Common myeloid progenitor, CD34-positive (primary cell): ENCODE measurements at places on chromosomes 3 and 15.

- H3K4me1 ChIP-seq: no peaks in the 10 kb centered on the region
- no peak overlapping the region for H3K4me3 ChIP-seq
- no peak for DNase-seq
Measured at GRCh38 chr15:100653608-100654007, 51.2 kb downstream of the ASB7 start.

DNA sequence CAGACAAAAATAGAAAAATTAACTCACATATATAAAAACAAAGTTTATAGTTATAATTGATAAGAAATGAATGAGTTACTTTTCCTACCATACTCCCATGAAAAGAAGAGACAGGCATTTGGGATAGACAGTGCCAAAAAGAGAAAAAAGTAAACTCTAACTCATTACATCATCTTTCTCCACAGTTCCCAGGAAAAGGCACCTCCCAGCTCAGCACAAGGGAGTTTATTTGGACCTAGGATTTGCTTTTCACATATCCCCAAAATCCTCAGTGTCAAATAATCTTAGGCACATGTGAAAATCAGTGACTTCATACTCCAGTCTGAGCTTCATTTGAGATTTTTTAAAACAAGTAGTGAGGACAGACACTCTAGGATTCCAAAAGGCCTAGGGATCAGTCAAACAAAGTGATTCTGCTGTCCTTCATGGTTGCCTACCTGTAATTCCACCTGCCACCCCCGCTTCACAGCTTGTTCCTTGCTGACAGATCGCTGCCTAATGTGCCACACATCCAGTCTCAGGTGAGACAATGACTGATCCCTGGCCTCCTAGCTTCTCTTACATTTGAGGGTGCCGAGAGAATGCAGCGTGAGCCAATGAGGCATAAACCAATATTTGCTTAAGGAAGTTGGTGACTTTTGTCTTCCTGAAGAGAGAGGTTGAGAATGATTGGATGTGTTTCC lies 573.7 kb downstream of the TBL1XR1 start:
- no peak overlapping the region for H3K27ac ChIP-seq
- no peaks in the 10 kb centered on the region for H3K4me1 ChIP-seq
- no peaks in the 10 kb centered on the region for H3K36me3 ChIP-seq
- no peaks in the 10 kb centered on the region for H3K27me3 ChIP-seq
- no peak overlapping the region for H3K4me3 ChIP-seq

- no peak overlapping the region for H3K4me3 ChIP-seq
- no peaks in the 10 kb centered on the region for H3K36me3 ChIP-seq
- peak; percentile 5 for DNase-seq
- no peaks in the 10 kb centered on the region for H3K4me1 ChIP-seq
- H3K27ac ChIP-seq: no peak overlapping the region
Measured at GRCh38 chr3:156978481-156978961, 152.4 kb downstream of the LEKR1 start.

GRCh38 chr15:61201322-61201721 lies 27.8 kb downstream of the RORA start:
- no peaks in the 10 kb centered on the region for H3K36me3 ChIP-seq
- H3K27ac ChIP-seq: no peak overlapping the region
- H3K4me1 ChIP-seq: no peaks in the 10 kb centered on the region
- no peak overlapping the region for H3K4me3 ChIP-seq
- H3K27me3 ChIP-seq: no peaks in the 10 kb centered on the region
- no peak for DNase-seq

DNA sequence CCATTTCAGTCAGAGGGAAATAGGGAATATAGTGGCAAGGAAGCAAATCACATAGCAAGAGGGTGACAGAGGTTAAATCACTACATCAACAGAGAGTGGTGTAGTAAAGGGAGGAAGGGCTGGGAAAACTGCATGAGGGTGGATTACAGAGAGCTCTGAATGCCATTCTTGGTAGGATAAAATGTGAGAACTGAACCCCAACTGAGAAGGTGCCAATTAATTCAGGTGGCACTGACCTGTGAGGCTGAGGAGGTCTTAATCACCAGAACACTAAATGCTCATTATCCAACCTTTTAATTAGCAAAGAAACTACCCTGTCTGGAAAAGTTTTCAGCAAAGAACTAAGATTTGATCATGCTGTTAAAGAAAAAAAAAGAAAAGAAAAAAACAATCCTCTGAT lies 202.7 kb downstream of the LRRN1 start:
- no peaks in the 10 kb centered on the region for H3K36me3 ChIP-seq
- H3K27ac ChIP-seq: no peak overlapping the region
- H3K4me1 ChIP-seq: no peaks in the 10 kb centered on the region
- no peak for DNase-seq

DNA sequence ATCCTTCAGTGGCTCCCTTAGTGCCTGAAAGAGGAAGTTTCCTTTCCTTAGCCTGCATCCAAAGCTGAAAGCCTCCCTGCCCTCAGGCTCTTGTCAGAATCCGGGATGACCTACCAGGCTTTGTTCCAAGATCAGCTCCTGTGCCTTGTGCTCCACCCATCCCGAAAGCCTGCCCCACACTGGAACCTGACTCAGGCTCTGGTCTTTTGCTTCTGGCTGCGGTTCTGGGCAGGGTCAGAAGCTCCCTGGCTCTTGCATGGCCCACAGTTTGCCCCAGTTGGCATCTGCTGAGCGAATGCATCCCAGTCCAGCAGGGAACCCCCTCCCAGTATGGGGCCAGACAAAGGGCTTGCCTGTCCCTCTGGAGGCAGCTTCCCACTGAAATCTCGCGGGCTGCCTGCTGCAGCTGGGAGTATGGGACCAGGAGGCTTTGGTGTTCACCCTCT lies 25.9 kb upstream of the KIF23 start:
- H3K36me3 ChIP-seq: no peaks in the 10 kb centered on the region
- DNase-seq: no peak
- H3K4me3 ChIP-seq: no peak overlapping the region
- no peaks in the 10 kb centered on the region for H3K27me3 ChIP-seq
- peaks cover under 1% of the 10 kb centered on the region for H3K4me1 ChIP-seq
- H3K27ac ChIP-seq: no peak overlapping the region

- no peak for DNase-seq
- H3K36me3 ChIP-seq: no peaks in the 10 kb centered on the region
- H3K27me3 ChIP-seq: no peaks in the 10 kb centered on the region
- H3K4me1 ChIP-seq: no peaks in the 10 kb centered on the region
Measured at GRCh38 chr3:64340641-64341101, 115.4 kb upstream of the PRICKLE2 start.

GRCh38 chr3:30154853-30155252 lies 451.5 kb upstream of the TGFBR2 start:
- no peaks in the 10 kb centered on the region for H3K36me3 ChIP-seq
- H3K4me3 ChIP-seq: no peak overlapping the region
- H3K27me3 ChIP-seq: no peaks in the 10 kb centered on the region
- no peaks in the 10 kb centered on the region for H3K4me1 ChIP-seq
- no peak for DNase-seq

GRCh38 chr3:18087988-18088387 lies 337.2 kb downstream of the SATB1 start:
- no peaks in the 10 kb centered on the region for H3K4me1 ChIP-seq
- DNase-seq: peak; percentile 24
- no peaks in the 10 kb centered on the region for H3K36me3 ChIP-seq
- H3K4me3 ChIP-seq: no peak overlapping the region

- peaks cover 7% of the 10 kb centered on the region for H3K4me1 ChIP-seq
- H3K4me3 ChIP-seq: no peak overlapping the region
- no peak for DNase-seq
- H3K27me3 ChIP-seq: no peaks in the 10 kb centered on the region
Measured at GRCh38 chr3:39848365-39848764, 39.0 kb downstream of the MYRIP start.

- no peak overlapping the region for H3K27ac ChIP-seq
- no peaks in the 10 kb centered on the region for H3K27me3 ChIP-seq
- peaks cover 18% of the 10 kb centered on the region for H3K4me1 ChIP-seq
- no peak for DNase-seq
- H3K36me3 ChIP-seq: no peaks in the 10 kb centered on the region
Measured at GRCh38 chr3:183247011-183247589, 6.0 kb upstream of the B3GNT5 start.

- no peak overlapping the region for H3K27ac ChIP-seq
- no peaks in the 10 kb centered on the region for H3K27me3 ChIP-seq
- peaks cover 39% of the 10 kb centered on the region for H3K4me1 ChIP-seq
- no peaks in the 10 kb centered on the region for H3K36me3 ChIP-seq
Measured at GRCh38 chr15:41934843-41935242, 37.5 kb downstream of the EHD4 start.

DNA sequence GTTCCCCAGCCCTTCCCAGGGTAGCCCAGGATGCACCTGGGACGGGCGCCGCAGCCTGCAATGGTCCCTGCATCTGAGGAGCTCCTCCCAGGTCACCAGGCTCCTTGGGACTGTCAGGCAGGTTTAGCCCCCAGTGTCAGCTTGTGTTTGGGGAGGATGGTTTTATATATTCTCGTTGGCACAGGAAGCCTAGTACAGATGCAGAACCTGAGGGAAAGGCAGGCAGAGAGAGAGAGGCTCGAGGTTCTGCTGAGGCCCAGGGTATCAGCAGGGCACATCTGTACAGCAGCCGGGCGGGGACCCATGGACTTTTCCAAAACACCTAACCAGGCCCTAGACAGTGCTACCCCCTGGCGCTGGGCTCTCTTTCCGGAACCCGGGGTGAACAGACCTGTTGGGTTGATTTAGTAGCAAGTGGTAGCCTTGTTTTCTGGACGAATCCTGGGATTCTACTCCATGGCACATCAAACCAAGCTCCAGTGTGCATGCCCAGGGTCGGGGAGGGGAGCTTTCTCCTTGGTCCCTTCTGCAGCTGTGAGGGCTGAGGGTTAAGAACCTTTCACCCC lies 8.6 kb downstream of the PAK6 start:
- no peak for DNase-seq
- H3K36me3 ChIP-seq: no peaks in the 10 kb centered on the region
- peaks cover 6% of the 10 kb centered on the region for H3K4me1 ChIP-seq
- peaks cover 18% of the 10 kb centered on the region for H3K27me3 ChIP-seq
- H3K4me3 ChIP-seq: no peak overlapping the region
- H3K27ac ChIP-seq: no peak overlapping the region

GRCh38 chr15:60835974-60836373 lies 357.0 kb upstream of the ICE2 start:
- no peaks in the 10 kb centered on the region for H3K4me1 ChIP-seq
- H3K4me3 ChIP-seq: no peak overlapping the region

DNA sequence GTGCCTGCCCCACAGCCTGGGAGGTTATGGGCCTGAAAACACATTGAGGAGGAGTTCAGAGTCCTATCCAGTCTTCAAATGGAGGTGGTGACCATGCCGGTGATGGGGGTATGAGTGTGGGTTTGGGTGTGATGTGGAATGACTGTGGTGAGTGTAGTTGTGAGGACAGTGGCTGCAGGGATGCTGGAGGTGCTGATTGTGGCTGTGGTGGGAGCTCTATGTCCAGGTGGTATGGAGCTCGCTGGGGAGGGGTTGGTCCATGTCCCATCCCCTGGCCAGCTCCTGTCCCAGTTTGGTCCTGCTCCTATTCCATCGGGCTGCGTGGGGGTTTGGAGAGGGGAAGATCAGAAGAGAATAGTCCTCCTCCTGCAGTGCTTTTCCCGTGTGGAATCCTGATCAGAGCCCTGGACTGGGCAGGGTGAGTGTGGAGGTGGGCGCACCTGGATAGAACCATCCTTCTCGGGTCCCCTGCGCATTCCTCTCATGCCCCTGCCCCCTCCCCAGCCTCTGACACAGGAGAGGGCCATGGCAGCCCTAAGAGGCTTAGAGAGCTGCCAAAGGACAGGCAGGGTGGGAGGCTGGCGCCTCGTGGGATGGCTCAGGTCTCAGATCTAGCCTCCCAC lies 23.0 kb upstream of the GOLGA6C start:
- H3K27me3 ChIP-seq: peaks cover 2% of the 10 kb centered on the region
- H3K27ac ChIP-seq: no peak overlapping the region
- no peak overlapping the region for H3K4me3 ChIP-seq
- DNase-seq: no peak
- H3K36me3 ChIP-seq: no peaks in the 10 kb centered on the region

- no peaks in the 10 kb centered on the region for H3K36me3 ChIP-seq
- H3K27me3 ChIP-seq: no peaks in the 10 kb centered on the region
- DNase-seq: no peak
- no peak overlapping the region for H3K27ac ChIP-seq
Measured at GRCh38 chr3:42406727-42407450, 3.5 kb downstream of the LYZL4 start.

DNA sequence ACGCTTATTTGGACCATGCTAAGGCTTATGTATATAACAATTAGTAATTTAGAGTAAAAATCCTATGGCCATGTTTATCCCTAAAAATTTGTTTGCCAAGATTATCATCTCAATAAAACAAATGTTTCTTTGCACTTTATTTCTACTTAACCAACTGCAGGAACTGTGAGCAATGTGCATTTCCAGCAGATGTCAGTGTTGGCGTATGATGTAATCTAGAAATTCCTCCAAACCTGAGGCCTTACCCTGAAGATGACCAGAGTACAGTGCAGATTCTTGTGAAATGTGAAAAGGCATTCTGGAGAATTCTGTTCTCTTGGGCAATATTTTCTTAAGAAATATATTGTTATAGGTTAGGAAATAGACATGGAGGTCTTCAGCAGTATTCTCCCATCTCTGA lies 205.9 kb downstream of the MBNL1 start:
- no peak overlapping the region for H3K27ac ChIP-seq
- H3K36me3 ChIP-seq: no peaks in the 10 kb centered on the region
- no peak overlapping the region for H3K4me3 ChIP-seq
- no peaks in the 10 kb centered on the region for H3K27me3 ChIP-seq

- no peaks in the 10 kb centered on the region for H3K27me3 ChIP-seq
- no peaks in the 10 kb centered on the region for H3K36me3 ChIP-seq
- DNase-seq: no peak
Measured at GRCh38 chr15:87631093-87631492, 625.4 kb downstream of the NTRK3 start.

DNA sequence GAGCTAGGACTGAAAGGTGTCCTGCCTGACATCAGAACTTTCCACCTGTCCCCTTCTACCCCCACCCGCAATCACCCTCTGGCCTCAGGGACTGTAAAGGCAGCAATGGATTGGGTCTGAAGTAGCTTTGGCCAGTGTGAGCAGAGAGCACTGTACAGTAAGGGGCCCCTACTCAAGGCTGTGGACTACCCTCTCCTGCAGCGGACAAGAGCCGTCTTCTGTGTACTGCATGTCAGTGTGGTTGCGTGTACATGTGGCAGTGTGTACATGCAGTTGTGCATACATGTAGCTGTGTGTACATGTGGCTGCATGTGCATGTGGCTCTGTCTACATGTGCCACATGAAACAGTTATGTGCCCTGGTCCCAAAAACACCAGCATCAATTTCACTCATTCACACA lies 205.9 kb upstream of the LINGO1 start:
- no peaks in the 10 kb centered on the region for H3K27me3 ChIP-seq
- no peak overlapping the region for H3K4me3 ChIP-seq
- peaks cover 6% of the 10 kb centered on the region for H3K4me1 ChIP-seq
- no peaks in the 10 kb centered on the region for H3K36me3 ChIP-seq
- H3K27ac ChIP-seq: no peak overlapping the region

DNA sequence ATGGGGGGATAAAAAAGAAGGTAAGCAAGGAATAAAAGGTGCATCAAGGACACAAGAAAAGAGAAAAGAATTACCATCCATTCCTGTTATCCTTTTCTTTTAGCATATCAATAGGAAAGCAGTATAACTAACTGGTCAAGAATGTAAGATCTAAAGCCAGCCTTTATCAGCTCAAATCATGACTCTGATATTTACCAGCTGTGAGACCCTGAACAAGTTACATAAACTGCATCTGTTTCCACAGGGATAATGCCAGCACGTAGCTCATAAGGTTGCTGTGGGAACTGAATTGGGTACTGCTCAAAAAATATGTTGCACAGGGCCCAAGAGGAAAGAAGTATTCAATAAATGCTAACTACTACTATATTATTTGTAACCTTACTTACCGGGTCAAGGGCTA lies 1092.2 kb upstream of the CFAP20DC start:
- H3K4me1 ChIP-seq: no peaks in the 10 kb centered on the region
- no peaks in the 10 kb centered on the region for H3K36me3 ChIP-seq
- no peak overlapping the region for H3K27ac ChIP-seq
- no peak overlapping the region for H3K4me3 ChIP-seq
- no peak for DNase-seq
- H3K27me3 ChIP-seq: no peaks in the 10 kb centered on the region
